ENCODE measurements at places on chromosomes 3 and 15. TPM values are rescaled to one million over a fixed set of nuclear protein-coding genes. Genes with fewer than 3 reads are reported as not detected.

DNA sequence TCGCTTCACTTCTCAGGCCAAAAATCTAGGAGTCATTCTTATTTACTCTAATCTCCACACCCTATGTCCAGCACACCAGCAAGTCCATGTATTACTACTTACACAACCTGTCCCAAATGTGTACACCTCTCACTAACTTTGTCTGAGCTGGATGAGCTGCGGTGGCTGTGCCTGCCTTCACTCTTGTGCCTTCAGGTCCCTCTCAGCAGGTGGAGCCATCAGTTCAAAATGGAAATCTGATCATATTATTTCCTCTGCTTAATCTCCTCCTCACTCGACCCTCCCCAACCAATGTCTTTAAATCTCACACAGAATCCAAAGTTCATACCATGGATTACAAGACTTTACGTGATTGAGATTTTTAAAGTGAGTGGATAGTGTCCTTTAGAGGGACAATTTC, 82.8 kb downstream of the SSR3 start:
- no peak for DNase-seq
- H3K36me3 ChIP-seq = no peaks in the 10 kb centered on the region
- H3K27me3 ChIP-seq = no peaks in the 10 kb centered on the region
- no peaks in the 10 kb centered on the region for H3K4me1 ChIP-seq

DNA sequence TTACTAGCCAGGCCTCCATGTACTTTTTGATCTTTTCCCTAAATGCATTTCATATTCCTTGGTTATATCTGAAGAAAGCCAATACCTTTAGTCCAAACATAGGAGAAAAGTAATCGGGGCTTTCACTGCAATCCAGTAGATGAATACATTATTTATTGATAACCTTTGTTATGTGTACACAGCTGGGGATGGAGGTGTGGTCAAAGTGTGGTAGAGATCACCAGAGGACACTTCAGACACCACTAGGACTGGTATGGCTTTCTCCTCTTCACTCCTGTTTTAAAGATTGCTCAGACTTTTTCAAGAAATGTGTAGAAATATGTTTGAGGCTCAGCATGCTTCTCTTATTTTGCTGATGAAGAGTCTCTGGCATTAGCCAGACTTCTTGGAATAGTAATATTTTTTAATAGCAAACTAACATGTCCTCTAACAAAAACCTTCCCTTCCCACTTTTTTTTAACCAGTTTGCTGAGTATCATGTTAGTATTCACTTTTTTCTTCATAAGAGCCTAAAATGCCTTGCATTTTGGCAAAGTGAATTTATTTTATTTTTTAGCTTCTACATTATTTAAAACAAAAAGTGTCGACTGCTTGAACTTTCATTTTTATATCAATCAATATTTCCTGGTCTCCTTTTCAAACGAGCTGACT, 65.6 kb upstream of the MBNL1 start:
- H3K36me3 ChIP-seq = no peaks in the 10 kb centered on the region
- peak overlapping the region; percentile 20 for H3K4me3 ChIP-seq

DNA sequence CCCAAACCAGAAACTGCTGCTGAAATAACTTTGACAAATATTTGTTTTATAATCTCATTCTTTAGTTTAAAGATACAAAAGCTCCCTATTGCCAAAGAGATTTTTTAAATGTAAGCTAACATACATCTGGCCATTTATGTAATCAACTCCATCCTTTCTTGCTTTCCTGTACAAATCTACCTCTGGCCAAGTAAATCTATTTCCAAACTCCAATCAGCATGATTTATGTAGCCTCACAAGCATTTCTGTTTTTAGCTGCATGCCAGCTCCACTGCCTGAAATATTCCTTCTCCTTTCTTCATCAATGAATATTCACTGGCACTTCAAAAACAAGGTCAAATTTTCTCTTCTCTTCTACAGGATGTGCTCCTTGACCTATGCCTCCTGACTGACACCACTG, 80.0 kb downstream of the SHOX2 start:
- H3K4me3 ChIP-seq = no peak overlapping the region
- no peak for DNase-seq
- H3K4me1 ChIP-seq = no peaks in the 10 kb centered on the region
- no peak overlapping the region for H3K27ac ChIP-seq

GRCh38 chr3:172904711-172905373, 154.3 kb downstream of the ECT2 start:
- H3K36me3 ChIP-seq = no peaks in the 10 kb centered on the region
- H3K27me3 ChIP-seq = no peaks in the 10 kb centered on the region
- no peak overlapping the region for H3K27ac ChIP-seq

- H3K4me1 ChIP-seq = no peaks in the 10 kb centered on the region
- H3K36me3 ChIP-seq = no peaks in the 10 kb centered on the region
- DNase-seq = no peak
- no peak overlapping the region for H3K4me3 ChIP-seq
These were observed 105.9 kb upstream of the KCNAB1 start for GRCh38 chr3:156014489-156014888.

DNA sequence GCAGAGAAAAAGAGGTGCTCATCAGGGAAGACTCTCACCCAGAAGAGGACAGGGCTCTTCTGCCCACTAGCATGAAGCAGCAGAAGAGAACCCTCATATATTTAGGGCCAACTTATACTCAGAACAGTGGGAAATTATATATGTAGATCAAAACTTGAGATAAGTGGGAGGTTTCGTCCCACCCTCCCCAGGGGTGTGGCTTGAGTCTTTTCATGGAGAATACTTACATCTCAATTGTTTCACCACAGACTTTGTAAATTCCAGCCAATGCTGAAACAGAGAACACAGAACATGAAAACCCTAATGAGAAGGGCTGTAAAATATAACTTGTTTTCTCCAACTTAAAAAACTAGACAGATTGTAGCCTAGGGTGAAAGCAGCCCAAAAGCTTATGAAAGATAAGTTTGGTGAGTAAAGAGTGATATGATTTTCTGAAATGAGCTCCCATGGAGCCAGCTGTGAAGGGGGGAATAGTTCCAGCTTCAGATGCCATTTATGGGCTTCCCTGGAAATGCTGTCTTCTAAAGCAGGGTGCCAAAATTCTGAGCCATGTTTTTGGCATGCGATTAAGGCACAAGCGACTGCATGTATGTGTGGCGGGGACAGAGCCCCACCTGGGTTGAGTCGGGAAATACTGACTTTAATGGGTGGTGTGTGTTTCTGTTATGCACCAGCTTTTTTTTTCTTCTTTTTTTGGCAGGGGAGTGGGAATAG, 92.9 kb downstream of the WDR76 start:
- no peak for DNase-seq
- H3K36me3 ChIP-seq = no peaks in the 10 kb centered on the region
- H3K4me3 ChIP-seq = no peak overlapping the region
- H3K27me3 ChIP-seq = no peaks in the 10 kb centered on the region
- no peak overlapping the region for H3K27ac ChIP-seq
- peaks cover 6% of the 10 kb centered on the region for H3K4me1 ChIP-seq

DNA sequence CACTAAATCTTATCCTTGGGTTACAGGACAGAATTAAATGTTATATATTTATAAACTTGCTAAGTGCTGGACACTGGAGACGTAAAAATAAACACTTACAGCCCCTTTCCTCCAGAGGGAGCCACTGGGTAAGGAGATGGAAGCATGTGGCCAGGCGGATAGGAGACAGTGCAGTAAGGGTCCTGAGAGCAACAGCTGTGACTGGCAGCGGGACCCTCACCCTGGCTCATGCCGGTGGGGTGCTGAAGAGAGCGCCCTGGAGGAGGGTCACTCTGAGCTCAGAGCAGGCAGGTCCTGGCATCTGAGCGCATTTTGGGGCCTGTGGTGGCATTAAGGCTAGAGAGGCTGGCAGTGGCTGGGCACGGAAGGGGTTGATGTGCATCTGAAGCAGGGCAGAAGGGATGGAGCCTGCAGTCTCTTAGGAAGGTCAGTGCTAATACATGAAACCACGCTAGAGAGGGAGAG, 16.0 kb downstream of the SEC61A1 start:
- peaks cover 56% of the 10 kb centered on the region for H3K36me3 ChIP-seq
- no peak overlapping the region for H3K4me3 ChIP-seq
- no peaks in the 10 kb centered on the region for H3K27me3 ChIP-seq
- no peak for DNase-seq
- no peak overlapping the region for H3K27ac ChIP-seq
- no peaks in the 10 kb centered on the region for H3K4me1 ChIP-seq

- peaks cover 100% of the 10 kb centered on the region for H3K27me3 ChIP-seq
- no peak overlapping the region for H3K27ac ChIP-seq
- no peak for DNase-seq
- no peaks in the 10 kb centered on the region for H3K36me3 ChIP-seq
- H3K4me1 ChIP-seq = peaks cover 66% of the 10 kb centered on the region
These were observed 3.8 kb upstream of the FOXB1 start for GRCh38 chr15:60000113-60000823.

DNA sequence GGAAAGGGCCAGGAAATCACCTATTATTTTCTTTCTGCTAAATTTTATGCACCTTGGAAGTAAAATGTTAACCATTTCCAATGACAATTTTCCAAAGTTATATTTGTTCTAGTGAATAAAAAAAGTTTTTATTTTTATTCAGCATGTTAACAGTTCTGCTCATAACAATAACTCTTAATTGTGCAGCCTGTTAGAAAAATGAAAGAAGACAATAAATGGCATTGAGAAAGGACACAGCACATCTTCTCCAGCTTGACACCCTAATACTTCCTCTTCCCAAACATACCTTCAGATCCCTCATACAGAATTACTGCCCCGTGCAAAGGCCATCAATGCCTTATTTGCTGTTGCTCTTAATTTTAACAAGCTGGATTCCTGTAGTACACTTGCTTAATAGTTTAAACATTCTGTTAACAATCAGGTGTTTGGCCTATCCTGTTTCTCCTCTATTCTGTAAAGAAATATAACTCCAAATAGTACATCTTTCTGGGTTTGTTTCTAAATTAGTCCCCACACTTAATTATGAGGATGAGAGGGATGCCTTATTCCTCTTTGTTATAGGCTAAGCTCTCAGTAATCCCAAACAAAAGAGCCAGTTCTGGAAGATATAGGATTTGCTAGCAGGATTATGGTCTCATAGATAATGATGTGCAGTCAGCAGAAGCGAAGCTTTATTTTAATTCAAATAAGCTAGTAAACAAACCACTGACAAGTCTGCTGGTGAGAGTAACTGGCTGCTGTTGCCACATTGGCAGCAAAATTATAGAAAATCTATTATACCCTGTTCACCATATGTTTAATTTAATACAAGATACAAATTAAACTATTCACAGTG, 19.2 kb upstream of the SOX2 start:
- H3K4me3 ChIP-seq = no peak overlapping the region
- no peaks in the 10 kb centered on the region for H3K27me3 ChIP-seq

DNA sequence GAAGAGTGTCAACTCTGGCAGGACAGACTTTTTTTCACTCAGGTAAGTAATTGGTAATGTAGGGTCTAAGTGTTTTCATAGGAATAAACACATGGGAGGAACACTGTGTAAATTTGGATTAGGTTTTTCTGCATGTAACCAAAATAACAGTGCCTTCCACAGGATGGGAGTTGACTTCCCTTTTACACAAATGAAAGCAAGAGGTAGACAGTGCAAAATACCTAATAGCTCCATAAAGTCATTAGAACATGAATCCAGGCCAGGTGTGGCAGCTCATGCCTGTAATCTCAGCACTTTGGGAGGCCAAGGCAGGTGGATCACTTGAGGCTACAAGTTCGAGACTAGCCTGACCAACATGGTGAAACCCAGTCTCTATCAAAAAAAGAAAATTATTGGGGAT, 25.5 kb upstream of the MYO1E start:
- no peak overlapping the region for H3K4me3 ChIP-seq
- DNase-seq = no peak

DNA sequence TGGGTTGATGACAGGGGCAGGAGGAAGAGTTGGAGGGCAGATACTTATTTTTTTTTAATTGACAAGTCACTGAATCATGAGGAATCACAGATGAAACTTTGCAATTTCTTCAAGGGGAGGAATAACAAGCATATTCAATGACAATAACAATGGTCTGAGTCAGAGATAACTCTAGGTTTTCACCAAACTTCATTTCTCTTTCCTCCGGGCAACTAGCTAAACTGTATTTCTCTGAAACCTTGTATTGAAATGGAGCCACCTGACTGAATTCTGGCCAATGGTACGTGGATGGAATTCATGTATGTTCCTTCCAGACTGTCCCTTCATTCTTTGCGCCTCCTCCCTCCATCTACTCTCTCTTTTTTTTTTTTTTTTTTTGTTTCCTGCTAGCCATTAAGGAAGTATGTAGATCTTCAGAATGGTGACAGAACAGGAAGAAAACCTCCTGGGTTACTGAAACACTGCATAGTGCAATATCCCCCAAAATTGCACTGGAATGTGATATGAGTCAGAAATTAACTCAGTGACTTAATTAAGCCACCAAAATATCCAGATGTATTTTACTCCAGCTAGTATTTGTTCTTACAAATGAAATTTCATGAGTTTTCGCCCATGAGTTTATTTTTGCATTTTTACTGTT, 495.4 kb downstream of the OTOL1 start:
- no peaks in the 10 kb centered on the region for H3K27me3 ChIP-seq
- no peak overlapping the region for H3K27ac ChIP-seq
- no peak overlapping the region for H3K4me3 ChIP-seq
- H3K36me3 ChIP-seq = no peaks in the 10 kb centered on the region

DNA sequence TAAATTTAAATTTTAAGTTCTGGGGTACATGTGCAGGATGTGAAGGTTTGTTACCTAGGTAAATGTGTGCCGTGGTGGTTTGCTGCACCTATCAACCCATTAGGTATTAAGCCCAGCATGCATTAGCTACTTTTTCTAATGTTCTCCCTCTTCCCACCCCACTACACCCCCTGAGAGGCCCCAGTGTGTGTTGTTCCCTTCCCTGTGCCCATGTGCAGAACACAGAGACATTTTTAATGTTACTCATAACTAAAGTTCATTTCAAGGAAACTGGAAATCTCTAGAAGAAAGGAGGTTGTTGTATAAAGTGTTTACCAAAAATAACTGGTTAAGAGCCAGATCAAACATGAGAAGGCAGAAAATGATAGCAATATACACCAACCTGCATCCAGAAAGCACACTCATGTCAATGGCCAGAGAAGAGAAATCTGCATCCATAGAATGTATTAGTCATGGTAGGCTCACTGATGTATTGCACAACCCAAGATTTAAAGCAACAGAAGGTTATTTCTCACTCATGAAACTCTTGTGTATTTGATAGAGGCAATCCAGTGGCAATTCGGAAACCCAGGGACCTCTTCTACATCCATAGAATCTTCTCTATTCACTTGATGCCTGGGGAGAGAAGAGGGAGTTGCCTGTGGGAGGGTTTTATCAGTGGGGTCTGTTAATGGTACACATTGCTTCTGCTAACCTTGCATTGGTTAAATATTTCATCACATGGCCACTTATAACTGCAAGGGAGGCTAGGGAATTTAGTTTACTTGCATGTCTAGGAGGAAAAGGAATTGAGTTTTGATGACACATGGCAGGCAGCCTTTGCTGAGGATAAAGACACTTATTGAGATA, 321.9 kb upstream of the RASGRP1 start:
- no peaks in the 10 kb centered on the region for H3K36me3 ChIP-seq
- no peak overlapping the region for H3K4me3 ChIP-seq
- H3K27me3 ChIP-seq = no peaks in the 10 kb centered on the region
- H3K27ac ChIP-seq = no peak overlapping the region
- no peaks in the 10 kb centered on the region for H3K4me1 ChIP-seq

GRCh38 chr3:41290306-41290705, 91.0 kb downstream of the CTNNB1 start:
- H3K27ac ChIP-seq = no peak overlapping the region
- H3K36me3 ChIP-seq = no peaks in the 10 kb centered on the region
- no peaks in the 10 kb centered on the region for H3K4me1 ChIP-seq
- H3K27me3 ChIP-seq = no peaks in the 10 kb centered on the region
- DNase-seq = no peak

CHRNA5 gene
- 3.0 TPM for total RNA-seq

TRPM1 gene
- total RNA-seq = not detected

FLNB gene
- 270 TPM for total RNA-seq

GMNC gene
- total RNA-seq = not detected
